T47D (cell line): ENCODE measurements at places on chromosomes 13 and 19.

GRCh38 chr13:43030548-43030947, 7.2 kb downstream of the DNAJC15 start:
- no peak for DNase-seq

DNA sequence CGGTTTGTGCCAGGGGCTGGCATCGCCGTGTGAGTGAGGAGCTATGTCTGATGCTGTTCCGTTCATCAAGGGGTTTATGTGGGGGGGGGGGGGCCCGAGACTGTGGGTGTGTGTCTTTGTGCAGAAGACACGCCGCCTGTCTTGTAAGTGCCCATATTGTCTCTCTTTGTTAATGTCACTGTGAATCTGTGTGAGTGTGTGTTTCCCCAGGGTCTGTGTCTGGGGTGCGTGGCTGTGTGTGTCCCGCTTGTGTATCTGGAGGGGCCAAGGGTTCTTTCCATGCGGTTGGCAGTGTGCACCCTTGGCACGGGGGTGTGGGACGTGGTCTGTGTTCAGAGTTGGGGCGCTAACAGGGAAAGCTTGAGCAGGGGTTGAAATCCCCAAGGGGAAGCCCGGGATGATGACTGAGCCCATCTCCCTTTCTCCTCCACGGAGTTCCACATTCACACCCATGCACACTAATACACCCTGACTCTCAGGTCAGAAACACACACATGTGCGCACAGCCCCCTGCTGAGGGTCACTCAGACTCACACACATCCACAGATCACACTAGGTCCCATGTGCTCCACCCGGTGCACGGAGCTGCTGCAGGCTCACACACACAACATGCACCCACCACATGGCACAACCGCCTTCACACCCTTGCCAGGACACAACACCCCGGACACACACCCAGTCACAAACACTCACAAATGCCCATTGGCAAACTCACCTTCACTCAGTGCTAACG, 1.8 kb downstream of the NCAN start:
- no peak for DNase-seq

DNA sequence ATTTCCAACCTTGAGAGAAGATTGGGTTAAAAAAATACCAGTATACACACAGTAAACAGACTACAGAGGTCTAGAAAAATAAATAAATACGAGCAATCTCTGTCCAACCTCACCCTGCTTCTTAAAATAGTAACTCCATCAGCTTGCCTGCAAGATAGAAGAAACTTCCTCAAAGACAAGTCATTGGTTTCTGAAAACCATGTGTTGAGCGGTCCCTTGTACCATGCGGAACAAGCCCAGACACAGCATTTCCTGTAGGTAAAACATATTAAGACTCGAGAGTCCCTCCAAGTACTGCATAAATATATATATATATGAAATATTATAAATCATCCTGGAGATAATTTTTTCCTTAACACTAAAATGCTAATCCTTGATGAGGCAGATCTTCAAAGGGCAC, 157.4 kb downstream of the MZT1 start:
- no peak for DNase-seq

DNA sequence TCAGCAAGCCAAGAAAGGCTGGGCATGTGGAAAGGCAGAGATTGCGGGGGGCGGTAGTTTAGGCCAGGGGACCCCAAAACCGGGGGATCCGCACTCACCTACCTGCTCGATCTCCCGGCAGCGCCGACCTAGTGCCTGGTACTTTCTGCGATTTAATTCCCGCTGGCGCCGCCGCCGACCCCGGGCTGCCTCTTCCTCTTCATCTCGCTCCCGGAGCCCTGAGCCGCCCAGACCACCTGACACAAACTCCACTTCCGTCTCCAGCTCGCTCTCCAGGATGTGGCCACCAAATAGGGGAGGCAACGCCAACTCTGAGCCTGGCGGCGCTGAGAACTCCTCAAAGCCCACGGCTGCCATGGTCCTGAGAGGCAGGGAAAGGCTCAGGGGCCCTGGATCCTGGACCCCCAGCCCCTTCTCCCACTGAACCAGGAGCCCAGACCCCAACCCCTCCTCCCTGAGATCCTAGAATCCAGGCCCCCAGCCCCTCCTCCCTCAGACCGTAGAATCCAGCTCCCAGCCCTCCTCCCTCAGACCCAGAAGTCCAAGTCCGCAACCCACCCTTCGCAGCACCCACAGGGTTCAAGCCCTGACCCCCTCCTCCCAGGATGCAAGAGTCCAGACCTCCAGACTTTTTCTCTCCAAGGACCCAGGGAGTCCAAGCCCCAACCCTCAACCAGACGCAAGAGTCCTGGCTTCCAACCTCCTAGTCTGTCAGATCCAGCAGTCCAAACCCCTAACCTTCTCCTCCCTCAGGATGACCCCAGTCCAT, 933 bp downstream of the TFPT start:
- DNase-seq, result peak; percentile 52

- DNase-seq, result no peak
Measured at GRCh38 chr19:15776991-15777970, 10.2 kb upstream of the OR10H5 start.
